Activated T-cell treated with anti-CD3 and anti-CD28 coated beads, Interleukin-2, amount 50 U/mL, for 72 hours (primary cell): ENCODE measurements at places on chromosomes 2 and 18.
A peak's percentile ranks its signal among the peaks of the same experiment; 100 is the strongest.

DNA sequence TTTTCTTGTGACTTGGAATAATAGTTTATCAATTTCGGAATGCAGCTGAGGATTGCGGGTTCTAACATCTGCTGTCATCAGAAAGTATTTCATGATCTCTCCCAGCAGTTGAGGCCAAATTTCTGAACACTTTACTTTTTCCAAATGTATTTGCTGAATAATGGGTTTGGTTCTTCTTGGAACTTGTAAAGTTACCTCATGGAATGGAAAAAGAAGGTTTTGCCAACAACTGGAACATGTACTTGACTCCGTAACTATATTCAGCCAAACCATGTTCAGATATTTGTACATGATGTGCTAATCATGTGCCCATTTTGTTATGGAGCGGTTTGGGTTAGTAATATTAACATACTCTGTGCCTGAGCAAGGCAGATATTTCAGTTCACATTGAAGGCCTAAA lies 119.6 kb downstream of the LCLAT1 start:
- no peak for DNase-seq

DNA sequence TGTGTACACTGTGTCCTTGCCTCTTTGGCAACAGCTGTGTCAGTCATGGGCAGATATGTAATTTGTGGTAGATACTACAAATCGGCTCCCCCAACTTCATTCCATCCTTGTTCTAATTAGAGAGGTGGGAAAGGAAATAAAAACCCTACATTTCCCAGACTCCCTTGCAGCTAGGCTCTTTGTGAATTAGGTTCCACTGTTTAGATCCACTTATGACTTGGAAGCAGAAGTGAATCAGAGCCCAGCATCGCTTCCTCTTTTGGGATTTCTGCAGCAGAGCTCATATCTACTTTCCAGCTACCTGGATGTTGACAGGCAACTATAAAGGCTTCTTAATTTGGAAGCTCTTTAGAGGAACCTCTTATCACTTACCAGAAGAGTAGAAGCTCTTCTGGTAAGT lies 34.1 kb upstream of the NARS1 start:
- no peak for DNase-seq

DNA sequence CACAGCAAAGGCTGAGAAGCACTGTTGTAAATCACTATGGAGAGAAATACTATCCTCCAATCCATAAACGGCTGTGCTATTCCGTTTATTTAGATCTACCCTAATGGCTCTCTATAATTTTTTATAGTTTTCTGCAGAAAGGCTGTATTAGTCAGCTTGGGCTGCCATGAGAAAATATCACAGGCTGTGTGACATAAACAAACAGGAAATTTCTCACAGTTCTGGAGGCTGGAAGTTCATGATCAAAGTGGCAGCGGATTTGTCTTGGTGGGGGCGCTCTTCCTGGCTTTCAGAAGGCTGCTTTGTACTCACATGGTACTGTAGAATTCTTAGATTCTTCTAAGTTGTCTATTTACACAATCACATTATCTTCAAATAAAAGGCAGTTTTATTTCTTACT lies 44.1 kb downstream of the C1D start:
- no peak for DNase-seq

DNA sequence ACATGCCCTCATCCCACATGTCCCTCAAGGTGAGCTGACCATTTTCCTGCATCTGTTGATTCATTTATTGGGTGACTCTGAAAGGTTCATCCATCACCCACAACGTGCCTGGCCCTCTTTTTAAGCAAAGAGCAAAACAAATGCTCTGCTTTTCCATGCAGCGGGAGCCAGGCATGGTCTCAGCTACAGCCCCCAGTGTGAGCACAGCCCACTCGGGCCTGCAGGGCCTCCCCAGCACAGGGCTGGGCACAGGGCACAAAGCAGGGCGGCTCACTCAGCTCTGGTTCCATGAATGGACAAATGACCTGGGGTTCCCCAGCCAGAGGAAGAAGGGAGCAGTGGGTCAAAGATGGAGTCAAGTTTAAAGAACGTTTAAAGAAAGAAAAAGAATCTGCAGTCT lies 24.1 kb upstream of the OTOS start:
- DNase-seq: no peak

DNA sequence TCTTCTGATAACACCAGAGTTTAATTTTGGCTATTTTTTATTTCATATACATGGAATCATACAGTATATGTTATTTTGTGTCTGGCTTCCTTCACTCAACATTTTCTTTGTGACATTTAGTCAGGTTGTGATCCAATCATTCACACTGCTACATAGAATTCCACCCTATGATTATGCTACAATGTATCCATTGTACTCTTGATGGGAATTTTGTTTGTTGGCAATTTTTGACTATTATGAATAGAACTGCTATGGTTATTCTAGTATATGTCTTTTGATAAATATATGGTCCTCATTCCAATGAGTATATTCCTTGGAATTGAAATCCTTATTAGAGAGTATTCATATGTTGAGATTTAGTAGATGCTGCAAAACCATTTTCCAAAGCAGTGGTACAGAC lies 936.4 kb upstream of the CHAC2 start:
- no peak for DNase-seq

- DNase-seq: no peak
Measured at GRCh38 chr18:70250781-70251180, 38.1 kb upstream of the SOCS6 start.

DNA sequence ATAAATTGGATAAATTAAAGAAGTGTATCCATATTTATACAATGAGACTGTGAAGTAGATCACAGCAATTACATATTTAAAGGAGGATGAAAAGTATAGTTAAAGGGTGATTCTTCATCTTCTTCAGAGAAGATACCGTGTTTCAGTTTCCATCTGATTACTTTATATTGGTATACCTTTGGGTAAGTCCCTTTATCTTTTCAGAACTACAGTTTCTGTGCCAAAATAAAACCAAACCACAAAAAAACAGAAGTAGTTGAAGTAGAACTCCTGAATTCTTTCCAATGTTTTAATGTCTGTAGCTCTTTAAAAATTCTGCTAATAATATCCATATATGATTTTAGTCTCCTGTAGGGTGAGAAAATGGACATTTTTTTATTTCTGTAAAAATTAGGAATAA lies 231.2 kb upstream of the LINC00305 start:
- no peak for DNase-seq

GRCh38 chr18:79924814-79925731 lies 26.4 kb downstream of the SLC66A2 start:
- DNase-seq: no peak

- no peak for DNase-seq
Measured at GRCh38 chr2:205722283-205722918, 40.1 kb downstream of the NRP2 start.

DNA sequence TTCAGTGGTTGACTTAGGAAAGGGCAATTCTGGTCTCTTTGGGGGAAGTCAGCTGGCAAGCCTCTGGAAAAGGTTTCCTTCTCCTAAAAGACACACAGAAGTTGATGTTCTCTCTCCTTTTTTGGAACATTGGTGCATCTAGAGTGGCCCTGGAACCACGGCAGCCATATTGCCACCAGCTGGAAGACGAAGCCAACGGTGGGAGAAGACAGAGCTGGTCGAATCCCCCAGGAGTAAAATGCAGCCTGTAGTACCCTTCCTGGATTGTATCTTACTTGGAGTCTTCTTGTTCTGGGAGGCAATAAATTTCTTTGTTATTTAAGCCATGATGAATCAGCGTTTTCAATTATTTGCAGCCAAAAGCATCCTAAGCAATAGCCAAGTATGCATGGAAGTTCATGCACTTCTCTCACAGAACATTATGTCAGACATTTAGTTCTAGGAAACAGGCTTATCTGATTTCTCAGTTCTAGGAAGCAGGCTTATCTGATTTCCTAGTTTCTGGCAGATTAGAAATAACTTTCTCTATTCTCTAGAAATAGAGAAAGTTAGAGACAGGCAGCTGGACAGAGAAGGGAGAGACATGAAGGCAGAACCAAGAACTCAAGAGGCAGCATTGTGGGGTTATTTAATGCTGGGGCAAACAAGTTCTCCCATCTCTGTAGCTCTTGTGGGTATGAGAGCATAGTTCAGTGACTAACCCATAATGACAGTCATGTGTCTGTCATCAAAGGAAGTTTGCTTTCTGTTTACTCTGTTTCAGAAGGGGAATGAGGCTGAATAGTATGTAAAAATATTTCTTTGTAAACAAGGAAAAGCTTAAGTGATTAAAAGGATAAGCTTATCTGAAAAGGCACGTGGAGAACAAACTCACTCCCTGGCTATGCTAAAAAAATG lies 40.5 kb upstream of the NABP1 start:
- DNase-seq: peak; percentile 40

DNA sequence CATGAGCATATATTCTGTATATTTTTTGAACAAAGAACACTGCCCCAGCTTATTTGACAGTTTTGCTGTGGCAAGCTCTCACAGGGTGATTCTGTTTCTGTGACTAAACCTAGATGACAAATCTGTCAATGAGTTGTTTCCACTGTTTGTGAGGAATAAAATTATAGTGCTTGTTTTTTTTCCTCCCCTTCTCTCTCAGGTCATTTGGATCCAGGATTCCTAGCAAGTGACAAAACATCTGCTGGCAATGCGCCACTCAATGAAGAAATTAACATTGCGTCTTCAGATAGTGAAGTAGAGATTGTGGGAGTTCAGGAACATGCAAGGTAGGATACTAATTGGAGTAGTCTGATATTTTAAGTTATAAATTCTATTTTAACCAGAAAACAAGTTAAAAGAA lies 149.3 kb downstream of the HAUS1 start:
- DNase-seq: no peak
